ENCODE measurements at places on chromosomes 12 and 14.

- no peak for DNase-seq
Measured at GRCh38 chr12:39378341-39378740, 64.6 kb downstream of the KIF21A start.

DNA sequence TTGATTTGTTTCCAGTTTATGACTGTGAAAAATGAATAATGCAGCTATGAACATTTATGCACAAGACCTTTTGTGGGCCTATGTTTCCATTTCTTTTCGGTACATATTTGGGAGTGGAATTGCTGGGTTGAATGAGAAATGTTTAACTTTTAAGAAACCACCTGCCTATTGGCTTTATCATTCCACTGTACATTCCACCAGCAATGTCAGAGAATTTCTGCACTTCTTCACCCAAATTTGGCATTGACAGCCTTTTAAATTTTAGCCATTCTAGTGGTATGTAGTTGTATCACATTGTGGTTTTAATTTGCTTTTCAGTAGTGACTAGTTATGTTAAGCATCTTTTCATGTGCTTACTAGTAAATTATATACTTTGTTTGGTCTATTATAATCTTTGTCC, 317.0 kb upstream of the TMTC1 start:
- peak; percentile 46 for DNase-seq

- DNase-seq: peak; percentile 13
Measured at GRCh38 chr12:111757361-111758119, 9.2 kb upstream of the ALDH2 start.

GRCh38 chr12:114275932-114276785, 129.8 kb downstream of the TBX5 start:
- no peak for DNase-seq

- no peak for DNase-seq
Measured at GRCh38 chr12:52344111-52344510, 22.9 kb upstream of the KRT83 start.

GRCh38 chr12:131105736-131106348, 152.1 kb downstream of the ADGRD1 start:
- no peak for DNase-seq

GRCh38 chr12:89980236-89980635, 271.6 kb upstream of the ATP2B1 start:
- DNase-seq: peak; percentile 33

- no peak for DNase-seq
Measured at GRCh38 chr14:101026341-101026740, 122.8 kb upstream of the RTL1 start.

DNA sequence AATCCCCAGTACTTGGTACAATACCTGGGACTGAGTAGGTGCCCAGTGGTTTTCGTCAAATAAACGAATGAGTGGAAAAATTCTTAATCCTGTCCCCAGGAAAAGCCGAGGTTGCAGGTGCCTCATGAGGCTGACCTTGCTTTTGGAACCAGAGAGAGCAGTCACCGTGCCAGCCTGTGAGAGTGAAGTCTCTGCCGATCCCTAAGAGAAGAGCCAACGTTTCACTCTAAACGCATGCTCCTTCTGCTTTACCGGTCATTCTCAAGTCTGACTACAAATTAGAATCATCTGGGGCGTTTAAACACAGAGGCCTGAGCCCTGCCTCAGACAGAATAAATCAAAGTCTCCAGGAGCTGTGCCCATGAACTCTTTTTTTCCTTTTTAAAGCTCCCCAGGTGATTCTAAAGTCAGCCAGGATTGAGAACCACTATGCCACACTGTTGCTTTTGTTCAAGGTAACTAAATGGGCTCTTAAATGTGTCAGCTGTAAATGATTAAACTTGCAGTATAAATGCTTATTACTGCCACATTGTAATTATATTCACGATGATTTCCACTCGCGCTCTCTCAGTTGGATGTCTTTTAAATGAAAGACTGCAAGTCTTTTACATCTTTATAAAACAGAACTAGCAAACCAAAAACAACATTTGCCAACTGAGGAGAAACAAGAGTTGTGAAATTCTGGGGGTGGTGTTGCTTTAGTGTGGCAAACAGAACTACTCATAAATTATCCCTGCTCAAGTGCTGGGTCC, 26.9 kb downstream of the TCP11L2 start:
- no peak for DNase-seq

DNA sequence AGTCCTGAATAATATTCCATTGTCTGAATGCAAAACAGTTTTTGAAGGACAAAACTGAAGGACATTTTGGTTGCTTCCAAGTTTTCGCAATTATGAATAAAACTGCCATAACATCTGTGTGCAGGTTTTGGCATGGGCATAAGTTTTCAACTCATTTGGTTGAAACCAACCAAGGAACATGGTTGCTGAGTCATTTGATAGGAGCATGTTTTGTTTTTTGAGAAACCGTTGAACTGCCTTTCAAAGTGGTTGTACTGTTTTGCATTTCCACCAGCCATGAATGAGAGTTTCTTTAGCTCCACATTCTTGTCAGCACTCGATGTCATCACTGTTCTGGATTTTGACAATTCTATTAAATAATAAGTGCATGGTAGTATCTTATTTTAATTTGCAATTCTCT, 23.0 kb upstream of the GSG1 start:
- DNase-seq: no peak

GRCh38 chr12:56645201-56645716, 525 bp downstream of the ATP5F1B start:
- no peak for DNase-seq

DNA sequence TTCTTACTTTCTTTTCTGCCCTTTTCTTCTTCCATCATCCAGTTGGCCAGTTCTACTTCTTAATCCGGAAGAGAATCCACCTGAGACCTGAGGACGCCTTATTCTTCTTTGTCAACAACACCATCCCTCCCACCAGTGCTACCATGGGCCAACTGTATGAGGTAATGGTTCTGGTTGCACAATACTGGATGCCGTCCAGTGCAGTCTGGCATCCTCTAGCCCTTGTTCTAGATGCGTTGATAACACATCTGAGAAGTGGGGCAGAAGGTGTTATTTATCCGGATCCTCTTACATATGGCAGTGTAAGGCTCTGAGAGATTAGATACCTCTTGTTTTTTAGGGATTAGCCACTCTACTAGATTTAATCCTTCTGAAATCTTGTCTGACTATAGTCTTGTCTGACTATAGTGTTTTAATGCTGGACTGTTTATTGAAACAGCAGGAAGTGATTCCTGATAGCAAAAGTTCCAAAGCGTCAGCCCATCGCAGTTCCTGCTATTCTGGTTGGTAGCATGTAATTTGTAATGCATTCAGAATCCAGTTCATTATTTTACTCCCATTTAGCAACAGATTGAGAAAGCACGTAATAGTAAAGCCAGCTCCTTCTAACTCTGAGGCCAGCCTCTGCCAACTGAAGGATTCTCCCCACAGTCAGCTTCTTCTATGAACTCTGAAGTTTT, 7.9 kb downstream of the GABARAPL1 start:
- no peak for DNase-seq

GRCh38 chr12:46154221-46154985, 114.4 kb downstream of the SLC38A1 start:
- peak; percentile 82 for DNase-seq

DNA sequence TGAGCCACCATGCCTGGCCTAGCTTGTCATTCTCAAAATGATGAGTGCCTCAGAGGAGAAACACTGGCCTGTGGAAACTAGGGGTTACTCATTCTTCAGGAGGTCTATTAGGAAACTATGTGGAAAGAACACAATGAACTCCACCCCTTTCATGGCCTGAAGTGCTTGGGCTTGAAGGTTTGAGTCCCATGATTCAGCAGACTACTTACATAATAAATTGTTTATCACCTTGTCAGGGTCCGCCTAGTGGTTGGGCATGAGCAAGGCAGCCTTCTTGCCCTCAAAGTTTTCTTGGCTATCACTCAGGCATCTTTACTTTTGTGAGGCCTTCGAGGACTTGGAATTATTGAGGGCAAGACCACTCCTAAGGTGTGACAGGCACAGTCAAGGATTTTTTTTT, 251.2 kb downstream of the ACSS3 start:
- DNase-seq: peak; percentile 11

- DNase-seq: no peak
Measured at GRCh38 chr12:65276916-65277530, 1.5 kb upstream of the MSRB3 start.

DNA sequence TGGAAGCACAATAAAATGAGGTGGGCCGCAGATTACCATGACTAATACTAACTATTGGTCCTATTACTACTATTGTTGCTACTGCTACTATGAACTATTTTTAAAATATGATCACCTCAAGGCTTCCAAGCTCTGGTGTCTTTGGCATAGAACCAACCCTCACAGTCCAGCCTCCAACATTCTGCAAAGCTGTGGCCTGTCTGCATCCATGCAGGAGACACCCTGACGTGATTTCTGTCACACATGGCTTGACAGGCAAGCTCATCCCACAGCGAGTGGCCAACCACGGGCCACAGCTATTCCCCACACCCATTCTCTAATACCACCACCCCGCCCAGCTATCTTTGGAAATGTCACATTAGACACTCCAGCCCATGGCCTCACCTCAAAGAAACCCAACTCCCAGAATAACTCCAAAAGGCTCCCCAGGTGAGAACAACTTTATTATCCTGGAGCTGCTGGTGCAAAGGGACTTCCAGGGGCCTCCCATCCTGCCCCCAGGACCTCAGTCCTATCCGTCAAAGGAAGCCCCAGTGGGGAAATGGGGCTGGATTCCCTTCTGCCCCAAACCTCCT, 14.4 kb downstream of the ISCU start:
- peak; percentile 83 for DNase-seq

DNA sequence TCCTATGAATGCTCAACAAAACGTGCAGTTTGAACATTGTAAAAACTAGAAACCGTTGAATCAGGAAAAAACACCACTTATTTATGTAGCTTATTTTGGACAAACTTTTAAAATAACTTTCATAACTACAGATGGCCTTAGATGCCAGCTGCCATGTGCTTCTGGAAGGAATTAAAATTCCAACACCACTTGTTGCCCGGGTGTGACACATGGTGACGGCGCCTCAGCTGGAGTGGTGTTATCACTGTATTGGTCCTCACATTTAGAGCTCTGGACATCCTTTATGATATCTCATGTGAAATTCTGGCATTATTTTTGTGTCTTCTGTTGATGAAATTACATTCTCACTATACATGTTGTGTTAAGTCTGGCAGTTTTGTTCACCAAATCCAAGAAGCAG, 211.0 kb downstream of the IPO8 start:
- no peak for DNase-seq

DNA sequence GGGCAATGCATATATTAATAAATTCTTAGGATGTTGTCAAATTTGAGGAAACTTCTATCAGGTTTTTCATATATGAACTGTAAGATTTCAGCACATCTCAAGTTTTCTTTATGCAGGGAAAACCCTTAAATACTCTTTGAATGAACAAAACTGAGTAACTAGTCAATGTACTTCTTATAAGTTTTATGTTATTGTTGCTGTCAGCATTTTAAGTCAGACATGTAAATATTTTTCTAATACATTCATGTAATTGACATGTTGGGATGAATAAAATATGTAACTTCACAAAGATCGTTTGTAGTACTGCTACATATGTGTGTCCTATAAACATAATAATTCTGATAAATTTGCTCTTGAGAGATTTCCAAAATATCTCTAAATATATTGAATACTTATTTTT, 109.6 kb downstream of the BMP4 start:
- DNase-seq: no peak

GRCh38 chr12:92334552-92334951, 188.9 kb upstream of the BTG1 start:
- DNase-seq: no peak

DNA sequence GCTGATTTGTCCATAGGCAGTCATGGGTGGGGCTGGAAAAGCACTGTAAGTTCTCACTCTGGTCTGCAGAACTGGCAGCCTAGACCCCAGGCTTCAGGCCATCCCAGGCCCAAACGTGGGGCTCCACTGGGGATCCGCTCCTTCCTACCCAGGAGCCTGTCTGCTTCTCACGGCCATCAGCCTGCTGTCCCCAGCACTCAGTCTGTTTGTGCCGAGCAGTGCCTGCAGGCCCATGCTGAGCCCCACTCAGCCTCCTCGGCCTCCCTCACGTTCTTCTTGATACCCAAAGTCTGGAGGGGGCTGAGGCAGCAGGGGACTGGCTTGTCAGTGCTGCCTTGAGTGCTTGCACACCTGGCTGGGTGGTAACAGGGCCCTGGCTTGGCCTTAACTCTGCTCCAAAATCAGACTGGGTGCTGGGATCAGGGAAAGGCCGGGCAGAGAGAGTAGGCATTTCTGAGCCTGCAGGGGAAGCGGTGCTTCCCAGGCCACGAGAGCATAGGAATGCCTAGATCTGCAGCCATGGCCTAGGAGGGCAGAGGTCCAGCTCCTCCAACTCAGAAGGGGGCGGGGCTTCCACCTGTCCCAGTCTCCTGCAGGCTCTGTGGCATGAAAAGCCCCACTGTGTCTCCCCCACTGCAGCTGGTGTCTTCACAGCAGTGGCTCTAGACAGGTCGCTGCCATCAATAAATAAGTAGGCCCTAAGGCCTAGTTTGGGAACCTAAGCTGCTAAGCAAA, 772.4 kb upstream of the FBXO33 start:
- DNase-seq: no peak

DNA sequence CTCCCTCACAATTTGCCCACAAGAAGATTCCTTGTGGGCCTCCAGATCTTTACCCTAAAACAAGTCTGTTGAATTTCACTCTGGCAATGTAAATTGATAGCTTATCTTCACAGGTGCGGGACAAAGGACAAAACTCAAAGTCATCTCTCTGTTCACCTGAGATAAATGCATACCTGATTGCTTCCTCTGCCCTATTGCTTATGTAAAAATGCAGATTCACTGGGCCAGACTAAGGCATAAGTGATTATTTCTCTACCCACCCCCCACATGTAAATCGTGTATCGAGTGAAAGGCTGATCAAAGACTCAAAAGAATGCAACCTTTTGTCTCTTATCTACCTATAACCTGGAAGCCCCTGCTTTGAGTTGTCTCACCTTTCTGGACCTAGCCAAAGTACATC, 316.8 kb downstream of the SSPN start:
- DNase-seq: no peak

GRCh38 chr12:98439981-98440581, 75.3 kb upstream of the TMPO start:
- DNase-seq: peak; percentile 89

DNA sequence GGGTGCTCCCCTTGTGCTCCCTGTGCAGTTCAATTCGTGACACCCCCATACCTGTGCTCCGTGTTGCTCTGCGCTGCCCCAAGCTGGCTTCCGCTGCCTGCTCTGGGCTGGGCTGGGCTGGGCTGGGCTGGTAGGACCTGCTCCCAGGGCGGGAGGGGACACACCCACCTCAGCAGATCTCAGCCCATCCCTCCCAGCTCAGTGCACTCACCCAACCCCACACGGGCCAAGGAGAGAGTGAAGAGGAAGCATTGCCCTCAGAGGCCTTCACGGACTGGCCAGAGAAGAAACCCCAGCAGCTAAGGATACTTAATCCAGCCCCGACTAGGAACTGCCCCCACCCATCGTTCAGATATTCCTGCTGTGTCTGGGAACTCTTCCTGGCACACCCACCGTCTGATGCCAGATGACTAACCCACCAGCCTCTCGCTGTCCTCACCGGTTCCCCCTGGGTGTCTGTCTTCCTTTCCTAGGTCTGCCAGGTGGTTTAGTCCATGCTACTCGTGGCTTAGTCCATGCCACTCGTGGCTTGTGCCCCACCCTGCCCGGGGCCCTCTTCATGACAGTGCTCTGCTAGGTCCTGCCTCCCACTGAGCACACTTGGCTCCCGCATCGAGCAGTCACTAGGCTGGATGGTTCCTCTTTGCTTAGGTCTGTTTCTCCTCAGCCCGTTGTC, at the start of gene LPAR5:
Gene LPAR5, minus strand, starts transcription at position 104 of the 676 bp plus-strand sequence. CDS start 14,711 bp downstream, outside the sequence.
- peak; percentile 69 for DNase-seq

All from fibroblast of skin of back (primary cell).